Cortex of kidney (tissue), 1 donor: ENCODE measurements at places on chromosomes 6 and 20.

GRCh38 chr20:3109350-3110302 is 25.1 kb upstream of the AVP start:
- DNase-seq = no peak

- no peak for DNase-seq
Observed at GRCh38 chr6:34310817-34311216, 62.0 kb upstream of the SMIM29 start.

DNA sequence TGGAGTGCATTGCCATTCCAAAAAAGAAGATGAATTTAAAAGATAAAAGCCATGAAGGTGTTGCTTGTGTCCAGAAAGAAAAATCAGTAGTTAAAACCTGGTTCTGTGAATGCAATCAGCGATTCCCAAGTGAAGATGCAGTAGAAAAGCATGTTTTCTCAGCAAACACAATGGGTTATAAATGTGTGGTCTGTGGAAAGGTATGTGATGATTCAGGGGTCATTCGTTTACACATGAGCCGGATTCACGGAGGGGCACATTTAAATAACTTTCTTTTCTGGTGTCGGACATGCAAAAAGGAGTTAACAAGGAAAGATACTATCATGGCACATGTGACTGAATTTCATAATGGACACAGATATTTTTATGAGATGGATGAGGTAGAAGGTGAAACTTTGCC is 24.7 kb upstream of the BAG2 start:
- no peak for DNase-seq

GRCh38 chr6:13413466-13413862 is 73.9 kb downstream of the GFOD1 start:
- DNase-seq = no peak

- no peak for DNase-seq
Observed at GRCh38 chr6:47057830-47058540, 15.9 kb upstream of the ADGRF1 start.

- DNase-seq = no peak
Observed at GRCh38 chr20:20078041-20078440, 25.7 kb downstream of the CFAP61 start.

GRCh38 chr6:169800116-169800667 is 48.8 kb downstream of the ERMARD start:
- DNase-seq = no peak

DNA sequence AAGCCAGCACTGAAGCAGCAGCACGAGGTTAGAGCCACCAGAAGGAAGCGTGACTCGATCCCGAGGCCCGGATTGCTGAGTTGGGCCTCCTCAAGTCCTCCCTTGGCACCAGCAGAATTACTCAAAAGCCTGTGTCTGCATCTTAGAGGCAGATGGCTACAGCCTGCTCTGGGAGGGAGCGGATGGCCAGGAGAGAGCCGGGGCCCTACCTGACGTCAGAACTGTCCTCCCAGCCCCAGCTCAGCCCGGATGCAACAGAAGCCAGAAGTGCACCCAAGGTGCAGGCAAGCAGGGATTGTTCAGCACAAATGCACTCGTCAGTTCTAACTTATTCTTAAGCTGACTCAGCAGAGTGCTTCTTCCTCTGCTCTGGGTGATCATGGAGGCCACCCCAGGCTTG is 155.5 kb upstream of the RPS6KA2 start:
- DNase-seq = no peak

- no peak for DNase-seq
Observed at GRCh38 chr6:24329451-24329850, 28.4 kb downstream of the DCDC2 start.

GRCh38 chr6:114747995-114748625 is 405.3 kb upstream of the HS3ST5 start:
- no peak for DNase-seq

DNA sequence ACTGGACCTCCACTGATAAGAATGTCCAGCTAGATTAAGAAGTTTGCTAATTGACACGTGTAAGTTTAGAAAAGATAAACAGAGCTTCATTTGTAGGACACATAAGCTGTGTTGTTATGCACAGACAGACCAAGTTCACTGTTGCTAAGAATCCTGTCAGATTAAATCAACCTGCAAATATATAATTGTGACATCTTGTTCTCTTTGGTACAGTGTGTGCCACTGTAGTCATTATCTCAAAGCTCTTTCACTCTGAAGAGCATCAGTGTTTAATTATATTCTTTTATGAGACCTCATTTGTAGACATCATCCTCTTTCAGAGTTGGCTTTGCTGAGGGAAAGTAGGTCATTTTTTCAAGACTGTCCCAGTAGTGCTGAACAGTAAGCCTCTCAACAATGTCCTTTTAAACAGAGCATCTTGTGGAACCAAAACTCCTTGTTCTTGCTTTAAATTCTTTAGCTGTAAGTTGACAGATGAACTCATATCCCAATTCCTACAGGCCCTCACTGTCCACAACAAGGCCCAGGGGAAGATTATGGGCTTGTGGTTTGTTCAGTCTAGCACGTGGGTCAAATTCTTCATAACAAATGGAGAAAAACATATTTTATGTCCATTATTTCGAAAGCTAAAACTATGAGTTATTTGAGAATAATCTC is 252.4 kb downstream of the HDGFL1 start:
- no peak for DNase-seq

DNA sequence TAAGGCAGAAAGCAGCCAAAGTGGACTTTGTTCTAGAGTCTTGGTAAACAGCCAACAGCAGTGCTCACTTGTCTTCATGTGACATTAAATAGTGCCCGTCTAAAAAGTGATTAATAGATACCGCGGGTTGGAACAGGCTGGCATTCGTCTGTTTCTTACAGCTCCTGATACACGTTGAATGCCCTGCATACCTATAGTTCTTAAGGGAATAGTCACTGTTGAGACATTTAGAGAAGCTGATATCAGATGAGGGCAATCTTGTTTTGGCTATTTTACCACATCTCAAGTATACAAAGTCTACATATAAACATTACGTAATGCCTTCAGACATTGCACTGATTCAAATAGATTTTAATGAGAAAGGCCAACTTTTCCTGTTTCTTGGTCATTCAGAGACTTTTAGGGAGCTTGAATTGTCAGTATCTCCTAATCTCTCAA is 374.9 kb upstream of the FLRT3 start:
- DNase-seq = no peak
